ENCODE measurements at places on chromosomes 1 and 21.
A peak's percentile ranks its signal among the peaks of the same experiment; 100 is the strongest.

GRCh38 chr1:30982937-30983336 lies 74.4 kb upstream of the SDC3 start:
- peaks cover 5% of the 10 kb centered on the region for H3K36me3 ChIP-seq
- peak; percentile 18 for DNase-seq
- H3K27ac ChIP-seq: no peak overlapping the region
- peaks cover 24% of the 10 kb centered on the region for H3K4me1 ChIP-seq

GRCh38 chr1:245365095-245366020 lies 210.6 kb downstream of the KIF26B start:
- H3K4me3 ChIP-seq: no peak overlapping the region
- H3K27ac ChIP-seq: no peak overlapping the region
- H3K36me3 ChIP-seq: no peaks in the 10 kb centered on the region

DNA sequence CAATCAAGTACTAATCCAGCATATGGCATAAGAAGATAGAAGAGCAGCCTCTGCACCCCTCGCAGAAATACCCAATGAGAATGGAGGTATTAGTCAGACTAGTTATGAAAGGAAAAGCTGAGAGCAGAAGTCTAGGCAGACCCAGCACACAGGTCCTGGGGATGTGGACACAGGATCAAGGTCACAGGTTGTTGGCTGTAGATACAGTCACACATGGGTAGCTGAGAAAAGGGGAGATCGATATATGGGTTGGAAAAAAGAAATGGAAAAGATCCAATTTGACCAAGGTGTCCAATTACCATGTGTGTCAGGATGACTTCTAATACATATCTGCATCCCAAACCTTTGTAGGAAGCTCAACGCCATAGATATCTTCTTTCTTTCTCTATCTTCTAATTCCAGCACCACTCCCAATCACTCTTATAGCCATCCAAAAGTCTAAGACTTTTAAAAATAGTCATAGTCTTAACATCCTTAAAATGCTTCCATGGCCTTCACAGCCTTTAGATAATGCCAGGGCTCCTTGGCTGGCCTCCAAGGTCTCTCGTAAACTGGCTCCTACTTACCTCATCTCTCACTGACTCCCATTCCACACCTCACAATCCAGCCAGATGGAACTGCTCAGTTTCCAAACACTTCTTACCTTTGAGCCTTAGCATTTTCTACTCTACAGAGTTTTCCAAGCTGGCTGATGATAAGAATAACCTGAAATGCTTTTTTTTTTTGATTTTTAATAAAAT lies 8.3 kb upstream of the ZC3H11B start:
- H3K4me3 ChIP-seq: no peak overlapping the region
- H3K36me3 ChIP-seq: no peaks in the 10 kb centered on the region
- peak; percentile 65 for DNase-seq
- H3K4me1 ChIP-seq: peaks cover 13% of the 10 kb centered on the region
- H3K27ac ChIP-seq: no peak overlapping the region

- H3K4me1 ChIP-seq: no peaks in the 10 kb centered on the region
- H3K4me3 ChIP-seq: no peak overlapping the region
- H3K27ac ChIP-seq: no peak overlapping the region
- no peaks in the 10 kb centered on the region for H3K36me3 ChIP-seq
- H3K27me3 ChIP-seq: no peaks in the 10 kb centered on the region
These were observed 501.8 kb downstream of the LMO4 start for GRCh38 chr1:87830432-87830978.

DNA sequence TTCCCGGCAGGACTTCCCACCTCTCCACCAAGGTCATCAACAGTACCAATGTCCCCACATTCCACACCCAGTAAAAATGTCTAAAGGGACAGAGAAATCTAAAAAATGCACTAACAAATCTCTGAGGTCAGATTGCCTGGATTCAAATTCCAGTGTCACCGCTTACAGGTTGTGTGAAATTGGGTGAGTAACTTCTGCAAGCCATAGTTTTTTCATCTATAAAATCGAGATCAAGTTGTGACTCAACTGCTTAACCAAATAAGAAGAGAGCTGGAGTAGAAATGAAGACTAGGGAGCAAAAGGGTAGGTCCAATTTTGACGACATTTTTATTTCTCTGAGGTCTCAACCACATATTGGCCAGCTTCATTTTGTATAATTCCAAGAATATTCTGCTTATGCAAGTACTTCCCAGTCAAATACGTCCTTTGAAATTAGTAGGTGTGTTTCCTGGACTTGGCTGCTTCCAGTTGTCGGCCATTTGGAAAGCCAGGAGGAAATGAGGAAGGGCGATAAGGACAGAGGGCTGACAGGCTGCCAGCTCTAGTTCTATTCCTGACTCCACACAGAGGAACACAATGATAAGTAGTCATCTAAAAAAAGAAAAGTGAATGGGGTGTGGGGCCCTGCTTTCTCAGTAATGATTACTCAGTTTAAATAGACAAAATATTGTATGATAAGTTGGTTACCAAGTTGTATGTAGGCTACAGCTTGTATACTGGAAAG lies 57.7 kb upstream of the ZC3H11B start:
- H3K4me3 ChIP-seq: no peak overlapping the region
- no peak for DNase-seq
- H3K27me3 ChIP-seq: no peaks in the 10 kb centered on the region
- no peak overlapping the region for H3K27ac ChIP-seq
- no peaks in the 10 kb centered on the region for H3K36me3 ChIP-seq

- H3K27ac ChIP-seq: no peak overlapping the region
- H3K27me3 ChIP-seq: no peaks in the 10 kb centered on the region
- no peak overlapping the region for H3K4me3 ChIP-seq
- no peaks in the 10 kb centered on the region for H3K36me3 ChIP-seq
- no peak for DNase-seq
These were observed 7.5 kb downstream of the MRAP start for GRCh38 chr21:32306021-32306780.

DNA sequence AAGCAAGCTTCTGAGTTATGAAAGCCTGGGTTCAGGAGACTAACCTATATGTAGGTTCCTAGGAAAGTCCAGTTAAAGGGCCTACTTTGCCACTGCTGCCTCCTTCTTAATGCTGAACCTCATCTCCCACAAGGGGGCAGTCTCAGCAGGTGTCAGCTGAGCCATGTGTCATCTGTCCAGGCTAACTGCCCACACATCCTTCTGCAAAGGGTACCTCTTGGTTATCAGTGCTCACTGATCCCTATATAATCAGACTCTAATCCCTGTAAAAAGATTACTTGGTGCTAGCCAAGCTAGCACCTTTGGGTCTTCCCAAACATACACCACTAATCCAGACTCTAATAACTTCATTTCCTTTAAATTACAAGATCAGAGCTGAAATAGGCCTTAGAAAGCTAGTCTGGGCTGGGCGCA lies 9.0 kb downstream of the PRDX1 start:
- no peaks in the 10 kb centered on the region for H3K27me3 ChIP-seq
- no peak overlapping the region for H3K27ac ChIP-seq
- no peak overlapping the region for H3K4me3 ChIP-seq
- no peaks in the 10 kb centered on the region for H3K4me1 ChIP-seq
- peak; percentile 81 for DNase-seq

DNA sequence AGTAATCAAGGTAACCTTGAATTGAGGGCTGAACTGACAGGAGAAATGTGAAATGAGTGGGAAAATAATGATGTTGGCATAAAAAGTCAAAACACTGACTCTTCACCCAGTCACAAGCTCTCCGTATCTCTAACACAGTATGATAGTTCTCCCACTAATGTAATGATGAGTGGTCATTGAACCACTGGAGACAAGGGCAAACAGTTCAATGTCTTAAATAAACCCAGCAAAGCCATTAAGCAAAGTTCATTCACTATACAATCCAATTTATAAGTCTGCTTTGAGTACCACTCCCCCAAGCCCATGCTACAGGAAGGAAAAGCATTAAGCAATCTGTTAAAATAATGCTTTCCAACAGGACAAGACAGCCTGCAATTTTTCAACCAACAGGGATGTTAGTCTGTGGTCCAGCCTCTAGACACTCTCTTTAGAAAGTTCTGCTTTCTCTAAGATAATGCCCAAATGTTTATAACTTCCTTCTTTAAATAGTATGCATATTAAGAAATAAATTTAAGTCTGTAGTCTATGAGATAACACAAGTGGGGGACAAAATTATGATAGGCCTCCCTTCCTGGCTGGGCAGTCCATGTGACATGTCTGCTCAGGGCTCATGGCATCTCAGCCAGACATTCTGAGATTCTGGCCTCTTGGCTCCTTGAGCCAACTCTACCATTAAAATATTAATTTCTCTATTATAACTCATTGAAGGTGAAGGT lies 25.5 kb upstream of the DDAH1 start:
- no peak overlapping the region for H3K4me3 ChIP-seq
- H3K27ac ChIP-seq: no peak overlapping the region
- DNase-seq: no peak
- no peaks in the 10 kb centered on the region for H3K4me1 ChIP-seq
- H3K27me3 ChIP-seq: no peaks in the 10 kb centered on the region
- no peaks in the 10 kb centered on the region for H3K36me3 ChIP-seq

DNA sequence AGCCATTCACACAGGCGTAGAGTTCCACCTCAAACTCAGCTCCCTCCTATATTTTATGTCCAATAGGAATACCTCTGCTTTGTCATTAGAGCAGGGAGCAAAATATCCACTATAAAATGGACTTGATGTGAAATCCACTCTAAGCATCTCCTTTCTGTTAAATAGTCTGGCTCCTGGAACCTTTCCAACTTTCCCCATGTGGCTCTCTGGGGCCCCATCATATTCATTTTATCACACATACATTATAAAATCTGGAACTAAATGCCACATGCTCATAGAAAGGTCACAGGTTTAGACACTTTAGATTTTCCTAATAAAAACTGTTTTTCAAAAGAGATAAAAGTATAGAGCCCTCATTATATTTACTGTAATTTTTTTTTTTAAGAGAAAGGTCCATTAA lies 82.1 kb downstream of the PTPN14 start:
- H3K36me3 ChIP-seq: no peaks in the 10 kb centered on the region
- H3K27me3 ChIP-seq: no peaks in the 10 kb centered on the region
- no peak overlapping the region for H3K4me3 ChIP-seq
- no peak overlapping the region for H3K27ac ChIP-seq
- H3K4me1 ChIP-seq: peaks cover 15% of the 10 kb centered on the region

- H3K27me3 ChIP-seq: no peaks in the 10 kb centered on the region
- no peak overlapping the region for H3K4me3 ChIP-seq
- H3K36me3 ChIP-seq: no peaks in the 10 kb centered on the region
- no peak for DNase-seq
- no peak overlapping the region for H3K27ac ChIP-seq
These were observed 69.4 kb upstream of the SOX13 start for GRCh38 chr1:204003536-204003935.

DNA sequence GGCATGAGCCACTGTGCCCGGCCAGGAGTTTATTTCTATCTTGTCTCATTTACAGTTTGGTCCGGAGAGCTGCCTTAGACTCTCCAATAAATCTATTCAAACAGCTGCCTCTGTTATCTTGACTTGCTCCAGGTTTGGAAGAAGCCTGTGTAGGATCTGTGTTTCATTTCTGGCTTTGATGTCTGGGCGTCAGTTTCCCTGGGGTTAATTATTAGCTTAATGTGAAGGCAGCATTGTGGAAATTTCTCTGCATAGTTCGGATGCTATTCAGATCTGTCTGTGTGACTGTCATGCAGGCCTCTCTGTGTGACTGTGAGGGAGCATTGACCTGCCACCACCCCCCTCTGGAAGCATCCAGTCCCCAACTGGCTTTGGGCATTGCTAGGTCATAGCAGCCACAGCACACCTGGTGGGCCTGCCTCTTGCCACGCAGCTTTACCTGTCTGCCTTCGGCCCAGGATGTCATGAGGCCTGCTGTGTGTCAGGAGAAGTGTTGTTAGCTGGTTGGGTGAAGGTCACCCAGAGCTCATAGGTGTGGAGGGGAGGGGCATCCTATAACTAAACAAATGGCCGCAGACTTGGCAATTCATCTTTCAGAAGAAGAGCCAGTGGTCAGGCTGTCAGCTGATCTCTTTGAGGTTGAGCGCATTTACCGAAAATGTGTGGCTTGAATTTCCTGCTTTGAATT lies 9.8 kb downstream of the IFNGR2 start:
- no peaks in the 10 kb centered on the region for H3K27me3 ChIP-seq
- no peaks in the 10 kb centered on the region for H3K36me3 ChIP-seq
- H3K4me1 ChIP-seq: peaks cover 35% of the 10 kb centered on the region
- DNase-seq: peak; percentile 25

DNA sequence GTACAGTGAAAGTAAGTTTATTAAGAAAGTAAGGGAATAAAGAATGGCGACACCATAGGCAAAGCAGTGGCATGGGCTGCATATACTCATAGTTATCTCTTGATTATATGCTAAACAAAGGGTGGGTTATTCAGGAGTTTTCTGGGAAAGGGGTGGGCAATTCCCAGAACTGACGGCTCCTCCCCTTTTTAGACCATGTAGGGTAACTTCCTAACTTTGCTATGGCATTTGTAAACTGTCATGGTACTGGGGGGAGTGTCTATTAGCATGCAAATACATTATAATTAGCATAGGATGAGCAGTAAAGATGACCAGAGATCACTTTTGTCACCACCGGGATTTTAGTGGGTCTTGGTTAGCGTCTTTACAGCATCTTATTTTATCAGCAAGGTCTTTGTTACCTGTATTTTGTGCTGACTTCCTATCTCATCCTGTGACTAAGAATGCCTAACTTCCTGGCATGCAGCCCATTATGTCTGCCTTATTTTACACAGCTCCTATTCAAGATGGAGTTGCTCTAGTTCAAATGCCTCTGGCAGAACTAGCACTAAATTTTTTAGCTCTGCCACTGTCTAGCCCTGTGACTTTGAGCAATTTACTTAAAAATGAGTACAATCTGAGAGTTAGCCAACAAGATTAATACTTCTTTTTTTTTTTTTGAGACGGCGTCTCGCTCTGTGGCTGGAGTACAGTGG lies 110.3 kb upstream of the PALMD start:
- peaks cover 11% of the 10 kb centered on the region for H3K4me1 ChIP-seq
- H3K27me3 ChIP-seq: no peaks in the 10 kb centered on the region
- no peak overlapping the region for H3K4me3 ChIP-seq
- H3K27ac ChIP-seq: no peak overlapping the region
- no peaks in the 10 kb centered on the region for H3K36me3 ChIP-seq
- DNase-seq: no peak

DNA sequence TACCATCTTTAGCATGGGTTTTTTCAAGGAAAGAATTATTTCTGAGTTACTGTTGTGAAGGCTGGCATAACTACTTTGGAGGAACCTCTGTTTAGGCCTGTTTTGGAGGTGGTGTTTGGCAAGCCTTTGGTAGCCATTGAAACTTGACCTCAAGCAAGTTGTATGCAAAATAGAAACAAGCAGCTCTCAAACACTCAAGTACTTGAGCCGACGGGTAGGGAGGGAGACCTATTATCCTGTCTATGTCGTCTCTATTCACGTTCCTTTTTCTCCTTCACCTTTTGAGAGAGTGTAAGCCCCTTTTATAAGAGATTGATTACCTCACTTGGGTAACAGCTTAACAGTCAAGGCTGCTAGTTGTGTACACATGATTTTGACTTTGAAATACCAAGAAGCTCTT lies 878.3 kb upstream of the CXADR start:
- H3K4me1 ChIP-seq: no peaks in the 10 kb centered on the region
- H3K36me3 ChIP-seq: no peaks in the 10 kb centered on the region
- no peaks in the 10 kb centered on the region for H3K27me3 ChIP-seq
- H3K27ac ChIP-seq: no peak overlapping the region

DNA sequence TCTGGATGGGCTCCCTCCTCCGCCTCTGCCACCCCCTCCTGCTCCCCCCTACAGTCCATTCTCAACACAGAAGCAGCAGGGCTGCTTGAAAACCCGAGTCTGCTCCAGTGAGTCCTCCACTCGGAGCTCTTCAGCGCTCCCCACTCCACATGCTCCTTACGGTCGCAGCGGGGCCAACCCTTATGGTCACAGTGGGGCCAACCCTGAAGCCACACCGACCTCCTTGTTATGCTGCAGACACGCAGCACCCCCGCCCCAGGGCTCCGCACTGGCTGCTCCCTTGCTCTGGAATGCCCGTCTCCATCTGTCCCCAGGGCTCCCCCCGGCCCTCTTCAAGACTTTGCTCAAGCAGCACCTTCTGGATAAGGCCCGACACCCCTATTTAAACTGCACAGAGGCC lies 22.6 kb downstream of the GPR157 start:
- DNase-seq: no peak
- H3K27me3 ChIP-seq: no peaks in the 10 kb centered on the region
- no peak overlapping the region for H3K27ac ChIP-seq
- H3K4me1 ChIP-seq: peaks cover 11% of the 10 kb centered on the region
- no peaks in the 10 kb centered on the region for H3K36me3 ChIP-seq

Measured in body of pancreas (tissue), 4 donors.